Fibroblast of skin of left quadriceps (primary cell): ENCODE measurements at places on chromosomes 7 and 10.

GRCh38 chr7:22594020-22594419 is 94.0 kb upstream of the STEAP1B start:
- no peak for DNase-seq

DNA sequence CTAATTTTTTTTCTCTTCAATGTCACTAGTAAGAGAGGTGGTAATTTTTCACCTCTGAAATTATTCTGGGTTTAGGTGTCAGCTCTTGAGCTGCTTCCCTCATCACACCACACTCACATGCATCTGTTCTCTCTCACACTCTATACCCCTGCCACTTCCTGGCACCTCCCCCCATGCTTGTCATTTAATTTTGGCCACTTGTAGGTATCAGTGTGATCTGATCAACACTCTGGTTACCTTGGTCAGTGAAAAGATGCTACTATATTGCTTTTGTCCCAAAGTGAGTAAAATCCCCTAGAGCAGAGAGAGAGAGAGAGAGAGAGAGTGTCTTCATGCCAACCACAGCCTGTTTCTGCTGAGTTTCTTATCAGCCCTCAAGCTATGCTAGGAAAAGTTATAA is 42.5 kb downstream of the STK17A start:
- no peak for DNase-seq

DNA sequence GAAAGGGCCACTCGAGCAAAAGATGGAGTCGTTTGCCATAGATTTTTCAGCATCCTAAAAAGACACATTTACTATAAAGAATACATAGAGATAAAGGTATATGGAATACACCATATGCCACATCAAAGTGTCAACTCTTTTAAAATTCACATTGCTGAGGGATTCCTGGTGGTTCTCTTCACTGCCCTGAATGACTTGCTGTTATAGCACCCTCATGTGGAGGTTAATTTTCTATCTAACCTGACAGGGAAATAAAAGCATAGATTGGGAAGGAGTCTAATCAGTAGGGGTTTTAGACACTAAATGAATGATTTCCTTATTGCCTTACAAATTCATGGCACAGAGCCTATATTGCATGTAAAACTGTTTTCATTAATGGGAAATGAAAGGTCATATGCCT is 25.9 kb downstream of the DNAH11 start:
- DNase-seq = no peak

DNA sequence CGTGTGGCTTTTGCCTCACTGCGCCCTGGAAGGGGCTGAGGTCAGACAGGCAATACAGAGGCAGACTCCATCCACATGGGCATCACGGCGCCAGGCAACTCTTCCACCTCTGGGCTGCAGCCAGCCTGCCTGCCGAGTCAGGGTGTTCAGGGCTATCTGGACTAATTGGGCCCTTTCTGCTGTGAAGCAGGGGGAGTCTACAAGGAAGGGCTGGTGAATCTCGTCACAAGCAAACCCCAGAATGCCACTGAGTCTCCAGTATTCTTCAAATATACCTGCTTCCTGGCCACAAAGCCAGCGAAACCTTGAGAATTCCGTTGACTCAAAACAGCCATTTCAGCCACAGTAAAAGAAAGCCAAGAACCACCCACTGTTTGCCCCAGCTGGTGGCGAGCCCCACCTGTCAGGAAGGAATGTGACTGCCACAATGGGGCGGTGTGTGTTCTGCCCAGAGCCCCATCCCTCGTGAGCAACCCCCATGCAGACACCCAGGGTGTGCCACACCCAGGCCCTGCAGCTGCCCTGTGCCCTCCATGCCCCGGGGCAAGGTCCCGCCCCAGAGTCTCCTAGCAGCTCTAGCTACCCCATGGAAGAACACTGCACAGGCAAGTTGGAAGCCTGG is 117.3 kb downstream of the FAM53B start:
- DNase-seq = no peak

GRCh38 chr7:137371616-137372015 is 28.1 kb upstream of the PTN start:
- DNase-seq = no peak

GRCh38 chr7:50537417-50537816 is 27.8 kb downstream of the DDC start:
- DNase-seq = no peak

- no peak for DNase-seq
Observed at GRCh38 chr10:92727550-92727949, 37.8 kb downstream of the HHEX start.

GRCh38 chr10:102994531-102995295 is 76.6 kb downstream of the CNNM2 start:
- no peak for DNase-seq

DNA sequence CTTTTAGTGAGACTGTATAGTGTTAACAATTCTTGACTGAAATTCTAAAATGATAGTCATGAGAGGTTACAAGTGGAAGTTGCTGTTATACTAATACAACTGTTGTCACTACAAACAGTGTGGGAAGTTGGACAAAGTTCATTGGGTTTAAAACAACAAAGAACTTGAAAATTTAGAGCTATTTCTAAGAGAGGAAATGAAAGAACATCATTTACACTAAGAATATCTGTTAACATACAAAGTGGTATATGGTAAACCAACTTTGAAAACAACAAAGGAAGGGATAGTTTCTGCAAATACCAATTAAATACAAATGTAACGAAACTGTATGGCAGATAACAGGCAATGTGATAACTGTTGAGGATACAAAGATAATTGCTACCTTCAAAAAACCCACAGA is 11.6 kb downstream of the MTPN start:
- DNase-seq = no peak

GRCh38 chr7:15113752-15114151 is 211.2 kb upstream of the DGKB start:
- no peak for DNase-seq

GRCh38 chr10:47331491-47331890 is 9.2 kb downstream of the GDF2 start:
- no peak for DNase-seq

DNA sequence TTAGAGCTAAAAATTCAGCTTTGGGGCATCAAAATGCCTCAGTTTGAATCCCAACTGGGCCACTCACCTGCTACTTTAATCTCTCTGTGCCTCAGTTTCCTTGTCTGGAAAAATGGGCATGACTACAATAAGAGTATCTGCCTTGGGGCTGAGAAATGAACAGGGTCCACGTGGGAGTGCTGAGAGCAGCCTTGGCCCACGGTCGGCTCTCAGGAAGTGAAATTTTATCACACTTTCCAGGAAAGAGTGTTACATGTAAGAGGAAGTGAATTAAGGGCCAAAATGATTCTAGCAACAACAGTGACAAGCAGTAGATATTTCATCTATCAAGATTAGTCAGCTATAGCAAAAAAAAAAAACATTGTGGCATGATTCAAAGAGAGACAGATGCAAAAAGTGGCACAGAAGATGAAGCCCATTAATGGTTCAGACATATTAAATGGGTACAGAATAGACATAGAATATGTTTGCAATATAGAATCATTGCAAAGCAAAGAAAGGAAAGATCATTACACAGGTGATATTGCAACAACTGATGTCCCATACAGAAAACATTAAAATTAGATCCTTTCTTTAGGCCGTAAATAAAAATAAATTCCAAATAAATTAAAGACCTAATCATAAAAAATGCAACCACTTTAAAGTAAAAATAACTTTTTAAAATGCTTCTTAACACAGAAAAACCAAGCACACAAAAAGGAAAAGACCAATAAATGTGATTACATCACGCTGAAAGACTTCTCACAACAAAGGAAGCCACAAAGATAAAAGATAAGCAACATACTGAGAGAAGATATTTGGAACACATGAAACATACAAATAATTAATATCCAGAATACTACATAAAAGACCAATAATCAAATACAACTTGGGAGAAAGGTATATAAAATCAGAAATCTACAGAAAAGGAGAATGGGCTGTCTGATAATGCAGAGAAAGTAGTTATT is 4.3 kb downstream of the TMEM273 start:
- no peak for DNase-seq

GRCh38 chr7:92955081-92955480 is 118.7 kb upstream of the CDK6 start:
- DNase-seq = no peak

DNA sequence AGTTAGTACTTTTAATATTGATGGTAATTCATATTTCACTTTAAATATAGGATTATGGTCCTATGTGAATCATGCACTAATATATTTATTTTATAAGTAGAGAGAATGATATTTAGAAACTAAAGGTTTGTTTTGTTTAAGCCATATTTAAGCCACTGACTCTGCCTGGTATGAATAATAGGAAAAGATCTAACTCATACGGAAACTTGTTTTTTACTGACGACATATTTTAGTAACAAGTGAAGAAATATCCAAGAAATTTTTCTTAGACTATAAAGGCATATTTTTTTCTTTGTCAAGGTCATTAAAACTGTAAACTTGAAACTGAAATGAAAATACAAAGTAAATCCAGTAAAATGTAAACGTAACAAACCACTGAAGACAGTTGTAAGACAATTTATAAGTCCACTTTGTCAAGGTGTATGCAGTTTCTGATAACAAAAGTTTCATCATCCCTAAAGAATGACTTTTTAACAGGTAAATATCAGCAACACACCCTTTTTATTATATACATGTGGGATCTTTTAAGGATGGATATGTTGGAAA is 147.1 kb downstream of the PHF14 start:
- DNase-seq = no peak

GRCh38 chr10:102657984-102658724 is 13.9 kb downstream of the TRIM8 start:
- no peak for DNase-seq

GRCh38 chr10:124091646-124092249 is 1.6 kb downstream of the CHST15 start:
- DNase-seq = no peak

- DNase-seq = no peak
Observed at GRCh38 chr10:128704716-128705115, 578.5 kb upstream of the MKI67 start.

DNA sequence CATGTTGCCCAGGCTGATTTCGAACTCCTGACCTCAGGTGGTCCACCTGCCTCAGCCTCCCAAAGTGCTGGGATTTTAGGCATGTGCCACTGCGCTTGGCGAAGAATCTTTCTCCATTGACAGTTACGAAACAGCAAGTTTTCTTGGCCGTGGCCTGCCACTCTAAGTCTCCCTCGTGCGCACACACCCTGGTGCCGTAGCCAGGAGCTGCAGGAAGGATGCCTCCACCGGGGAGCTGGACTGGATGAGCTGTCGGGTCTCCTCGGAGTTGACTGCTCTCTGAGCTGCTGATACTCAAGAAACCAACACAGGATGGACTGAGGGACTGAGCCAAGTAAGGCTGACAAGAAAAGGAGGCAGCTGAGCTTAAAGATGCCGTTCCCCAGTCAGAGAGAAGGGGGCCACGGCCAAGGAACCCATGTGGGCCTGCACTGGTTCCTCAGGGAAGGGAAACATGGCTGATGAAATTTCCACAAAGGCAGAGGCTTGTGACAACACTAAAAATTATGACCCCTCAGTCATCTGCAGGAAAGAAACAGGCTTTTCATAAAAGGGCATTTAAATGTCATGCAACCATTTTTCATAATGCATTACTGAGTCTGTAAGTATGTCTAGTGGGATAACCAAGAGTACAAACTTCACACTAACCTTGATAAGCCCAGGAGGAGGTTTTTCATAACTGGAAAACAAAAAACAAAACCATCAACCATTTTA is 27.7 kb upstream of the FKBP9 start:
- no peak for DNase-seq

GRCh38 chr7:155803418-155804376 is 8.6 kb downstream of the SHH start:
- DNase-seq = no peak

DNA sequence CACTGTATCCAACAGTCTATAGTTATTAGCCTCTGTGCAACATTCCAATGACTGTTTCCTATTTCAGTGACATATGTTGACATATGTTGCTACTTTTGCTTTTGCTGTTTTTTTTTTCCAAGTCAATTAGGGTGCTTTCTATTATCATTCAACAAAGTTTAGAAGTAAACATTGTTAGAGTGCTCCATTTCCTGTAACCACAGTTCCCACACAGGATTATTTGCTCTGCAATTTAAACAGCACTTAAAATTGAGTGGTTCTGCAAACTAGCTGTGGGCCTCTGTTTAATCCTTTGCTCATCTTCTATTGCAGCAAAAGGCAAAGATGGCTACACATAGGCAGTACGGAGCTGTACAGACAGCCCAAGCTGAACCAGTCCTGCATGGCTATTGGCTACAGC is 46.5 kb upstream of the PTN start:
- DNase-seq = no peak

GRCh38 chr10:69963178-69963834 is 89.3 kb upstream of the MACROH2A2 start:
- DNase-seq = no peak

- DNase-seq = no peak
Observed at GRCh38 chr7:124250297-124251034, 217.6 kb upstream of the TMEM229A start.
